ENCODE measurements at places on chromosomes 5 and 9.

- DNase-seq = peak; percentile 35
Measured at GRCh38 chr9:76996700-76997099, 22.8 kb upstream of the FOXB2 start.

DNA sequence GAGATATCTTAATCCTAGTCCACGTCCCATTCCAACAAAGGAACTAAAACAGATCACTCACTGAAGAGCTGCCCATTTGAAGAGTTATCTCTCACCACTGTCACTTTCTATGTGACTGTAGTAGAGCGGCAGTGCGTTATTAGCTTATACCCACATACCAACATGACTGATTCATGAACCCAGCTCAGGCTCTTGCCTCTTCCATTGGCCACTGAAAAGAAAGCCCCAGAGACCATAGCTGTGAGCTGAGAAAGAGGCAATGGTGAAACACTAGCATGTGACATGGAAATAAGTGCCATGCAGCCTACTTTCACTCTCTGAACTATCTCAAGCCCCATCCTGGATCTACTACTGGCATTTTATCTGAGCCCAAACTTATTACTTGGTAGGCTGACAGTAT is 151.7 kb upstream of the MOCS2 start:
- peak; percentile 60 for DNase-seq

DNA sequence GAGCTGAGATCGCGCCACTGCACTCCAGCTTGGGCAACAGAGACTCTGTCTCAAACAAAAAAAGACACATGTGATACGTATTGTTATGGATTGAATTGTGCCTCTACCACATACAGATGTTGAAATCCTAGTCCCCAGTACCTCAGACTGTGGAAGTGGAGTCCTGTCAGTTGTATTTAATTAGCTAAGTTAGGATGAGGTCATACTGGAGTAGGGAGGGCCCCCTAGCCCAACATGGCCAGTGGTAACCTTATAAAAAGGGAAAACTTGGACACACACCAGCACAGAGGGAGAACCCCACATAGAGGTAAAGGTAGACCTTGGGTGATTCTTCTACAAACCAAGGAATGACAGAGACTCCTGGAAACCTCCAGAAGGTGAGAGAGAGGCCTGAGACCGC is 119.8 kb downstream of the GADD45G start:
- DNase-seq = no peak

DNA sequence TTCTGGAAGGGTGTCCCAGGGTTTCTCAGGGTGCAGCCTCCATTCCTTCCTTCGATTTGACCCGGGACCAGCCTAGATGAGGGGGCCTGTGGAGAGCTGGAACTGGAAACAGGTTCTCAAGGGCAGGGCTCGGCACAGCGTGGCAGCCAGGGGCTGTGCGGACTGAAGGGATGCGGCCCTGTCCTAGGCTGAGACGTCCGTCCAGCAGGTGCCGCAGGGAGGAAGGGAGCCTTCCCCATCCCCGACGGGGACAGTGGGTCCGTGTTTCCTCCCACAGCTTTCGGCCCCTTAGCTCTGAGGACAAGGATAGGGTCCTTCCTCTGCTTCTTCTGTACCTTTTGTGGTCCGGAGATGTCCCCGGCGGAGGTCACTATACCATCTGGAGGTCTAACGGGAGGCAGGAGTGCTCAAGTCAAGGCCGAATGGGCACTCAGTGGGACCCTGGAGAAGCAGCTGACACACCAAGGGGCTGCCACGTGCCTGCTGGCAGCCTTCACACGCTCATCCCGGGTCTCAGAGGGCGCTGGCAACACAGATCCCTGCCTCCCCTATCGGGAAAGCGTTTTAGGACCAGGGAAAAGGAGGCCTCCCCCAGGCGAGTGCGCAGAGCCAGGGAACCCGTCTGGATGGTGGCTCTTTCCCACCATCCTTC is 49.9 kb downstream of the USP20 start:
- DNase-seq = no peak

- no peak for DNase-seq
Measured at GRCh38 chr9:36263683-36264082, 5.4 kb upstream of the GNE start.

DNA sequence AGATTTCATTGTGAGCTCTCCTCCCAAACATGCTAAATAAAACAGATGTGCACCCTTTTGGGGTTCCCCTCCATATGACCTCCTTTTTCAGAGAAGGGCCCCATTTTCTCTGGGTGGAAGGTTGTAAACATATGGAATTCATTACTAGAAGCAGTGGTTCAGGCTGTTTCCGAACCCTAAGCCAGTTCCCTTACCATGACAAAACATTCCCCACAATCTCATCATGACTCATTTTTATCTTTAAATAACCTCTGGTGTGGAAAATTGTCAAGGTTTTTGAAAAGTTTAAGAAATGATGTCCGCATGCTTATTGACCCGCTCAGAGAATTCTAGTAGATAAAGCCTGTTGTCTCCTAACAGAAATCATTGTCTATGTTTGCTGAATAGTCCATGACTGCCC is 127.3 kb upstream of the PIK3R1 start:
- peak; percentile 79 for DNase-seq

GRCh38 chr5:124460642-124461041 is 285.8 kb downstream of the ZNF608 start:
- DNase-seq = no peak

DNA sequence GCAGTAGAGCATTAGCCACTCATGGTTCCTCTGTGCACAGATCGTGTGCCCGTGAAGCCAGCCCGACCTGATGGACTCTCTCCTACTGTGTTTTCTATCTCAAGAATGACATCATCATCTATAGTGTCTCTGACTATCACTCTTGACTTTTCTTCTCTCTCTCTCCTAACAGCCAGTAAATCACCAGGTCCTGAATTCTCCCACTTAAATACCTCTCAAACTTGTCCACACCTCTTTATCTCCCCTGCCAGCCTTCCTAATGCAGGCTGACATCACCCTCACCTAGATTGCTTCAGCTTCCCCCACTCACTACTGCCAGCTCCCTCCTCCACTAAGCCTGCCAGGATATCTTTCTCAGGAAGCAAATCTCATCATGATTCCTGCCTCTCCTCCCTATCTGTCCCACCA is 90.6 kb upstream of the MIER3 start:
- DNase-seq = no peak

DNA sequence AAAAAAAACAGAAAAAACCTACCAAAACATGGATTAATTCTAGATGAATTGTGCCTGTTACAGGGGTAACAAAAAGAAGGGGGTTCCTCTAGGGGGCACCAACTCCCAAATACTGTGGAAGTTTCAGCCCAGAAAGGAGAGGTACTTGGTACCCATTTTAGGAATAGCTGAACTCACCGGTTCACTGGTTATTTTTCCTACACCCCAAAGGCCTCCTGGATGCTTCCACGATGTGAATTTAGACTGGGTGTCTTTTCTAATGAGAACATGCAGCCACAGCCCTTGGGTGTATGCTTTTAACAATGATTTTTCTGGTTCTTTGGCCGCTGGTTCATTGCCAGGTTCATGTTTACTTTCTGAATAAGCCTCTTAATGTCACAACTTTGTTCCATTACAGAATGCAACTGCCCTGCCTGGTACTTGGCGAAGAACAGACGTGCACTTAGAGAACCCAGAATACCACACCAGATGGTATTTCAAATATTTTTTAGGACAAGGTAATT is 46.7 kb downstream of the GARNL3 start:
- peak; percentile 71 for DNase-seq

DNA sequence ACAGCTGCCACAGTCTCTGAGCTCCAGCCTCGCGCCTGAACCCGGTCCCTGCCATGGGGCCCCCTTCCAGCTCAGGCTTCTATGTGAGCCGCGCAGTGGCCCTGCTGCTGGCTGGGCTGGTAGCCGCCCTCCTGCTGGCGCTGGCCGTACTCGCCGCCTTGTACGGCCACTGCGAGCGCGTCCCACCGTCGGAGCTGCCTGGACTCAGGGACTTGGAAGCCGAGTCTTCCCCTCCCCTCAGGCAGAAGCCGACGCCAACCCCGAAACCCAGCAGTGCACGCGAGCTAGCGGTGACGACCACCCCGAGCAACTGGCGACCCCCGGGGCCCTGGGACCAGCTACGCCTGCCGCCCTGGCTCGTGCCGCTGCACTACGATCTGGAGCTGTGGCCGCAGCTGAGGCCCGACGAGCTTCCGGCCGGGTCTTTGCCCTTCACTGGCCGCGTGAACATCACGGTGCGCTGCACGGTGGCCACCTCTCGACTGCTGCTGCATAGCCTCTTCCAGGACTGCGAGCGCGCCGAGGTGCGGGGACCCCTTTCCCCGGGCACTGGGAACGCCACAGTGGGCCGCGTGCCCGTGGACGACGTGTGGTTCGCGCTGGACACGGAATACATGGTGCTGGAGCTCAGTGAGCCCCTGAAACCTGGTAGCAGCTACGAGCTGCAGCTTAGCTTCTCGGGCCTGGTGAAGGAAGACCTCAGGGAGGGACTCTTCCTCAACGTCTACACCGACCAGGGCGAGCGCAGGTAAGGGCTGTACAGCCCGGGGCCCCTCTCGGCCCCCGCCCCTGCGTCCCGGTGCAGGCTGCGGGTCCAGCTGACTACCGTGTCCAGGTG is 509 bp downstream of the LVRN start:
- no peak for DNase-seq

DNA sequence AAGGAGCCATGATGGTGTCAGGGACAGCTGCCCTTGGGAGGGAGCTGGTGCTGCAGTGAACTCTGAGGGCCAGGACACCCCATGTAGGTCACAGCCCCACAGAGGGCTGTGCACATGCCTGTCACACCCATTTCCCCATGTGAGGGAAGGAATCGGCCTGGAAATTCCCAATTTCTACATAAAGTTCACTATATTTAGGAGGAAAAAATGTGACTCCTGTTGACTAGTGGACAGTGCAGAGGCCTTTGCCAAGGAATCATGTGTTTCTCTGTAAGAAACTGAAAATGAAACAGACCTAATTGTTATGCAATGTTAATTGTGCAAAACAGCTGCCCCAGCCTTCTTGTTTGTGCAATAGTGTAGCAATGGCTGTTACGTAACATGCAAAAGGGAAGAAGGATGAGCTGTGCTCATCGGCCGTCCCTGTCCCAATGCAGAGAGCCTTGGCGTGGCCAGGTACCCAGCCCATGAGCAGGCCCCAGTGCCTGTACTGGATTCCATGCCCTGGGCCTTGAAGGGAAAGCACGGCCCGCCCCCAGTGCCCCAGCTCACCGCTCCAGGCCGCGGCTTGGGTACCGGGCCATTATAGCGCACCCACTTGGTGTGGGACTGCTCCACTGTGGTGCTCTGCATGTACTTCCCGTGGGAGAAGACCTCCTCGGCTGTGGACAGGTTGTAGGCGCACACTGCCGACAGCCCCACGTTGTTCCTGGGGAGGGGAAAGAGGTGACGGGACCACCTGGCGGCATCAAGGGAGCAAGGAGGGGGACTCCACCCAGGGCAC is 70.0 kb downstream of the SECISBP2 start:
- peak; percentile 34 for DNase-seq

GRCh38 chr9:89036891-89037290 is 45.6 kb downstream of the S1PR3 start:
- no peak for DNase-seq

- no peak for DNase-seq
Measured at GRCh38 chr5:126263591-126264184, 159.5 kb upstream of the GRAMD2B start.

DNA sequence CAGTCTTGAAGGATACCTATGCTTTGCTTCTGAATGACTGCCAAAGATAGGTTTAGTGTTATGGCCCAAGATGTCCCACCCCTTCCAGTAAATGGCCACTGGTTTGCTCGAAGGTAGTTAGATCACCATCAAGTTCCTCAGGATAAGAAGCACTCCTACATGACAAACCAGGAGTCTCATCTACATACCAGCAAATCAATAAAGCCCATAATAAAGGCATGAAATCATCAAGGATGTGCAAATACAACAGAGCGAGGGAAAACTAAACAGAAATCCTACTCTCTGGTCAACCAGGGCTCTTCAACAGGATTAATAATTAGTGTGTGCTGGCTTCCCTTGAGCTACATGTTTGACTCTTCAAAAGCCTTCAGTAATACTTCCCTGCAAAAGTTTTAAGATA is 141.0 kb downstream of the LHFPL2 start:
- no peak for DNase-seq

DNA sequence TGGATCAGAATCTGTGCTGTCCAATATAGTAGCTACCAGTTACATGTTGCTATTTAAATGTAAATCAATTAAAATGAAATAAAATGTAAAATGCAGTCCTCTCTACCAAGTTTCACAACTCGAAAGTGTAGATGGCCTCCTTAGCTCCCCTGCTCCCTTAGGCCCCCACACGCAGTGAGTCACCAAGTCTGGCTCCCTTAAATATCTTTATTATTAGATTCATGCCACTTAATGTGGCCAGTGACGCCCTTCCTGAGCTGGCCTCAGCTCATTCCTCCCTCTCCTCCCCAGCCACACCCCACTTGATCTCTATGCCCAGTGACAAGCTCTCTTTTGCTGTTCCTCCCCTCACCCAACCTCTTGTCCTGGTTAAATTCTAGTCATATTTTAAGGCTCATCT is 88.4 kb upstream of the DNAH5 start:
- DNase-seq = peak; percentile 97

DNA sequence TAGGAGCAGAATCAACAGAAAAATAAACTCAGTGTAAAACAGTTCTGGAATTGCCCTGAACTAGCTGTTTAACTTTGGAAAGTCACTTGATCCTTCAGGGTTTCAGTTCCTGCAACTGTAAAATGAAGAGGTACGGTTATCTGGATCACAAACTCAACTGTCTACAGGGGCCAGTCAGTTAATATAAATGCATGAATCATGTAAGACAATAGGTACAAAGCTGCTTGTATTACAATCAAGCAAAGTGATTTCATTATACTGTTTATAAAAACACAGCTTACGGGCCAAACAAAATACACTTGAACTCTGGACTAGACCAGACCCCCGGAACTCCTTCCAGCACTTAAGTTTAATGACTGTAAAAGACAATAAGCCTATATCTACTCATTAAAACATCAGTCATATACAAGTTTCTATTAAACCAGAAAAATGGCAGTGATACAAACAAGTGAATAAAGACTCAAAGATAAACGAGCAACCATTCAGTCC is 73.0 kb downstream of the MRPS27 start:
- peak; percentile 76 for DNase-seq

GRCh38 chr5:136682986-136683385 is 317.6 kb upstream of the TRPC7 start:
- DNase-seq = no peak

- DNase-seq = no peak
Measured at GRCh38 chr9:130565792-130566191, 13.6 kb upstream of the FUBP3 start.

DNA sequence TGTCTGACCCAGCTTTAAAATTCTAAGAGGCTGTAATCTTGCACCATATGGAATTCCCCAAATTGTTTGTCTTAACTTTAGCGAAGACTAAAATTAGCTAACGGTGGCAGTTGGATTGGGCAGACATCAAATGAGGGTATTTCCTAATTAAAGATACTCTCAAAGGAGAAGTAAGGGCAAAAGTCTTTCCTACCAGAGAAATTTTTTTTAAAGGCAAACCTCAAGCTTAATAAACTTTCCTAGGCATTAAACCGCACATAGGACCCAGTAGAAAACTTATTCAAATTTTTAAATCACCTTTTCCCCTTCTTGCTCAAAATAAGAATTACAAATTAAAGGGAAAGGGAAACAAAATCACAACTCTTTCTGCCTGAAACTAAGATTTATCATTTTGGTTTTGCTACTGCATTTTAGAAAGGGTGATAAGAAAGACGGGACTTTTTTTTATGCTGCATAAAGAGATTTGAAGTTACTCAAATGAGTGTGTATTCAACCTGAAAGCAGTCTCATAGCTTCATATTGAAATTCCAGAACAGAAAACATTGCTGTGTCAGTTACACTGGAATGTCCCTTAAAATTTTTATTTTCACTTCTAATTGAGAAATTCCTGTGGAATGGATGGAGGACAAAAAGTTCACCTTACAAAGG is 189.1 kb upstream of the PTGER4 start:
- peak; percentile 40 for DNase-seq

GRCh38 chr5:8396756-8397155 is 527.8 kb downstream of the MTRR start:
- DNase-seq = no peak

Measured in M059J (cell line).